Mucosa of gallbladder (tissue), 1 donor: ENCODE measurements at places on chromosomes 5 and 9.
A peak's percentile ranks its signal among the peaks of the same experiment; 100 is the strongest.

DNA sequence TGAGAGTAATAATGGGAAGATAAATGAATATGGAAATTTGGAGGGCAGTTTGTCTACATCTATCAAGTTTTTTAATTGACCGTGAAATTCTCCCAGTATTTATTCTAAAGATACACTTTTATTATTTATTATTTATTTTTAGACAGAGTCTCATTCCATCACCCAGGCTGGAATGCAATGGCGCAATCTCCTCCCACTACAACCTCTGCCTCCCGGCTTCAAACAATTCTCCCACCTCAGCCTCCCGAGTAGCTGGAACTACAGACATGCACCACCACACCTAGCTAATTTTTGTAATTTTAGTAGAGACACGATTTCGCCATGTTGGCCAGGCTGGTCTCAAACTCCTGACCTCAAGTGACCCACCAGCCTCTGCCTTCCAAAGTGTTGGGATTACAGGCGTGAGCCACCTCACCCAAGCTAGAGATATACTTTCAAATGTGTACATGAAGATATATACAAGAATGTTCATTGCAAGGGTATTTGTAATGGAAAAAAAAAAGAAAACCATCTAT is 97.7 kb upstream of the SLC12A2 start:
- no peak for DNase-seq

- no peak for DNase-seq
These were observed 540.0 kb downstream of the KCTD16 start for GRCh38 chr5:144710637-144711036.

DNA sequence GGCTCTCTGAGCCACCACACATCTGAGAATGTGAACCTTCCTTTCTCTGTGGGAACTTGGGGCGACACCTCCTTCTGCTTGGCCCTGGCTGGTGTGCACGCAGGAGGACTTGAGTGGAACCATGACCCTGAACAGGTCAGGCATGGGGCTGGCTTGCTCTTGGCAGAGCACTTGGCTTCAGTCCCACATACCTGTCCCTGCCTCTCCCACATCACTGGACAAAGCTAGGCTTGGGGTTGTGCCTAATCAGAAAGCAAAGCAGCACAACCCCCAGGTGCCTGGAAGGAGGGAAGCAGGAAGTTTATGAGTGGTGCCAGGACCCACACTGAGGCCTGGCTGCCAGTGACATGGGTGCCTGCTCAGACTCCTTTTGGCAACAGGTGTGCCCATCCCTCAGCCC is 13.2 kb downstream of the GADD45G start:
- DNase-seq: peak; percentile 82

- no peak for DNase-seq
These were observed 160.9 kb upstream of the SLC30A5 start for GRCh38 chr5:68932830-68933434.

- no peak for DNase-seq
These were observed 239.1 kb upstream of the NUDT12 start for GRCh38 chr5:103801681-103802080.

DNA sequence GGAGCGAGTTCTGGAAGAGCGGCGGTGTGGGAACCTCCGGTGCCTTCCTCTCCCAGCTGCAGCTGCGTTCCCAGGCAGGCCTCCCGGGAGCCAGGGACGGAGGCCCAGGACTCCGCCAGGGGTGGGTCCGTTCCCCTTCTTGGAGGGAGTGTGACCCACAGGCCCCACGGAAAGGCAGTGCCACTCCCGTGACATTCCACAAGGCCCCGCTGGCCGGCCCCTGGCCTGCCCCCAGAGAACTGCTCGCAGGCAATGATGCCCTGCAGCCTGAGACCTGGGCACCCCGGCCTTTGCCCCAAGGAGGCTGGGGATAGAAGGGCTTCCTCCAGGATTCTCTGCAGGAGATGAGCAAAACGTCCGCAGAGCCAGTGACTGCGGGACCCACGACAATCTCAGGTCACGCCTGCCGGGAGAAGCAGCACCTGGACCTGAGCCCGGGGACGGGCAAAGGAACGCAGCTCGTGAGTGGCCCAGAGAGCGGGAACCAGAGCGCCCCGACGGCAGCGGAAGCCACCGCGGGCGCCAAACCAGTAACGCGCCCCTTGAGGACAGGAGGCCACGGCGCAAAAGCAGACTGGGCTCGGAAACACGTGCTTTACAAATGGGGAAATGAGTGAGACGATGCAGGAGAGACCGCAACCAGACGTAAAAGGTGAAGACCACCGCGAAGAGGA is 9.3 kb downstream of the OBP2B start:
- peak; percentile 26 for DNase-seq

DNA sequence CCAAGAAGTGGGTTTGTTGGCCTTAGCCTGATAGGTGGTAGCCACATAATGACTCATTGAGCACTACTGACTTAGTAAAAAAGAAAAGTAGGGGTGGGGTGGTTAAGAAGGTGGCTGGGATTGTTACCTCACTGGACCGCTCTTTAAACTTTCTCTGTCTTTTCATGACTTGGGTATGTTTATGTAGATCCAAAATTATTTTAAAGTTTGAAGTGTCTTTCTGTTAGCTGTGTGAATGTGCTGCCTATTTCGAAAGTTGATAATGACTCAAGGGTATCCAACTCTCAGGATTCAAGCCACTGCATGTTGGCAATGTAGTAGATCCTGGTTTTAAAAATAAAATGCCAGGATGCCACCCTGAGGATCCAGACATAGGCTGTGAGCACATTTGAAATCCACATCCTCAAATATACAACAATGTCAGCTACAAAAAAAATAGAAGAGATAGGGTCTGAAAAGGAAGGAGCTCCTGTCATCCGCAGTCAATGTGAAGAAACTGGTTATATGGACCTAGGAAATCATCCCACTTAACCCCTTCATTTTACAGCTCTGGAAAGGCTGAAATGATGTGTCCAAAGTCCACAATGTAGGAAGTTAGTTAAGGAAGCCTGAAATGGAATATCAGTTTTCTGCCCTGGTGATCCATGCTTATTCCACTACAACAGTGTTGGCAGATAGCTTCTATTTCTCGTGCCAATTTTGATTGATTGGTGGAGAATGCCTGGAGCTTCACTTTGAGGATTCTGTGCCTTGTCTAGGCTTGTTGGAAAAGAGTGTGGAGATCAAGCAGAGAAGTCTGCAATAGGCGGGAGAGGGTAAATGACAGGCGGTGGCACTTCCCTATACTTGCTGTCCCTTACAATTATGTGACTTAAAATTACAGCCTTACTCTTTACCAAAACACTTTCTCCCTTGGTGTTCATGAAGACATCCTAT is 23.4 kb downstream of the ZNF462 start:
- no peak for DNase-seq

- DNase-seq: no peak
These were observed 910 bp downstream of the TDRD7 start for GRCh38 chr9:97412626-97413385.

DNA sequence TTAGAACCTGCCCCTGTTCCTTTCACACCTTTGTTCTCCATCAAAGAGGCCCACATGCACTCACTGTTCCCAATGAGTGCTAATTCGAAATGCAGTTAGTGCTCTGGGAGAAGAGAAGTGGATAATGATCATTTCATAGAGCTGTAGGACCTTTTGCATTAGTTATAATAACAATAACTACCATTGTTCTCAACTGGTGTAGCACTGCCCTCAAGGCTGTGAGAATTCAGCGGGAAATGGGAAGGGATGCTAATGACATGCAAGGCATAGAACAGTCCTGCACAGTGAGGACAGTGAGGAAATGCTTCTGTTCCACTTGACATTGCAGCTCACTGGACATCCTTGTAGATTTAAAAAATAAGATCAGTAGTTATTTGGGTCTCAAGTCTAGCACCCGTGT is 187.4 kb downstream of the FBXL7 start:
- DNase-seq: no peak

- DNase-seq: no peak
These were observed 7.7 kb downstream of the HNRNPK start for GRCh38 chr9:83972286-83972685.

DNA sequence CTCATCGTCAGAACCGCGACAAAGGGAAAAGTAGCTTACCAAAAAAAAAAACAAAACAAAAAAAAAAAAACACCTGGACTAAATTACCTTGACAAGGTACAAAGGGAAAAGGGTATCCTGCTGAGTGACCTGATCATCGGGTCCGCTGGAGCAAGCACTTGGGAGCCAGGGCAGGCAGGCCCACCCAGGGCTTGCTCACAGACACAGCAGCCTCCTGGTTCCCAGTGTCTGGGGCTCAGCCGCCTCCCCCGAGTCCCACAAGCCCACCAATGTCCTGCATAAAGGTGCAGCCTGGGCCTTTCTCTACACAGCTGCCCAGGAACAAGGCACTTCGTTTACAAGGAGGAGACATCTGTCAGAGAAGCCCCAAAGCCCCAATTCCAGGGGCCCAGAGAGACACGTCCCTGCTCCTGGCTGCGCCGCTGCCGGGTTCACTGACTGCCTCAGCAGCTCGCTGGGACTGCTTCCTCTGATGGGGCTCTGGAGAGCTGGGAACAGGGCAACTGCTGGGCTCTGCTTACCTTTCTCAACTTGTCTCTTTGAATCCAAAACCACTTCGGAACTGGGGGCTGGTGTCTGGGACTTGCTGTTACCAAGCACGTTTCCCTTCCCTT is 63.4 kb downstream of the GOLM1 start:
- no peak for DNase-seq

GRCh38 chr9:37963936-37964739 is 60.2 kb upstream of the SLC25A51 start:
- no peak for DNase-seq

GRCh38 chr9:89752154-89752553 is 147.3 kb downstream of the GADD45G start:
- no peak for DNase-seq

DNA sequence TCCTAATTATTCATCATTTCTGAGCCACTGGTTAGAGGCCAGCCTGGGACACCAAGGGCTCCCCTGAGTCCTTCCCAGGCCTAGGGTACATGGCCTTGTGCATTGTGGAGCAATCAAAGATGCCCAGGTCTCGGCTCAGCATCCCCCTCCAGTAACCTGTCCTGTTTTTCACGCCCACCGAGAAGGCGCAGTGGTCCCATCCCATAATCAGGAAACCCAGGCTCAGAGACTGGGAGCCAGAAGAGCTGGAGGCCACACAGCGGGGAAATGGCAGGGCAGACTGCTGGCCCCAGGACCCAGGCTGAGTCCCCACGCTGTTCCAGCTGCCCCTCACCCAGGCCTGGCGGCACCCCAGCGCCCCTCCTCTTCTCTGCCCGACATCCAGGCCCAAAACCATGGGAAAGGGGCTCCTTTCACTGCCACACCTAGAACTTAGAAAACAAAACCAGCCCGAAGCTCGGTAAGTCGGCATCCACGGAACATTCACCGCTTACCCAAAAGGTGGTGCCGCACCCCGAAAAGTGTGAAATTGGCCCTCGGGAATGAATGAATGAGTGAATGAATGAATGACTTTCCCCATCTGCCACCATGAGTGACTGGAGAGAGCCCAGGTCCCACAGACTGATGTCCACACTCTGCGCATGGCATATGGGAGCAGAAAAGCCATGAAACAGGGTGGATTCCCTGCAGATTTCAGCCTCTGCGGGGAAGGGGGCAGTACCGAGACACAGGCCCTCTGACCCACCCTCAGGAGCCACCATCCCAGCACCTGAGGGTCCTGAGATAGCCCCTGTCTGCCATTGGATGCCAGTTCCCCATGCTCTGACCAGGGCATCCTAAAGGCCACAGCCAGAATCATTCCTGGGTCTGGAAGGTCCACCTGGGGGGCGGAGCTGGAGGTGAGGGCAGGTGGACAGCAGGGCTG is 132.5 kb downstream of the OLFM1 start:
- DNase-seq: no peak

- no peak for DNase-seq
These were observed 733 bp downstream of the COL23A1 start for GRCh38 chr5:178589180-178590140.

DNA sequence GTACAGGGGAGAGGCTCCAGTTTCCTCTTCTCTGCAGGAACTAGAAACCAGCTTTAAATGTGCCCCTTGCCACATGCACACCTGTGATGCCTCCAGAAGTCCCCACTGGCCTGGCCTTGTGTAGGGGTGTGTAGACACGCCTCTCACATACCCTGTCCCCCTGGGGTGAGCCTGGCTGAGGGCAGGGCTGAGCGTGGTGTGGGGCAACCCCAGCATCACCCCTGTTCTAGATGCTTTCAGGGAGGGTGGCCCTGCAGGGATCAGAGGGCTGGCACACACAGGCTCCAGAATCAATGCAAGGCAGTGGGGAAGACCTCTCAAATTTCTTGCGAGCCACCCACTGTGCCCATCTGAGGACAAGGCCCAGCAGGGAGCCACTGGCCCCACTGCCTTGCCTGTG is 54.7 kb downstream of the NXNL2 start:
- no peak for DNase-seq

DNA sequence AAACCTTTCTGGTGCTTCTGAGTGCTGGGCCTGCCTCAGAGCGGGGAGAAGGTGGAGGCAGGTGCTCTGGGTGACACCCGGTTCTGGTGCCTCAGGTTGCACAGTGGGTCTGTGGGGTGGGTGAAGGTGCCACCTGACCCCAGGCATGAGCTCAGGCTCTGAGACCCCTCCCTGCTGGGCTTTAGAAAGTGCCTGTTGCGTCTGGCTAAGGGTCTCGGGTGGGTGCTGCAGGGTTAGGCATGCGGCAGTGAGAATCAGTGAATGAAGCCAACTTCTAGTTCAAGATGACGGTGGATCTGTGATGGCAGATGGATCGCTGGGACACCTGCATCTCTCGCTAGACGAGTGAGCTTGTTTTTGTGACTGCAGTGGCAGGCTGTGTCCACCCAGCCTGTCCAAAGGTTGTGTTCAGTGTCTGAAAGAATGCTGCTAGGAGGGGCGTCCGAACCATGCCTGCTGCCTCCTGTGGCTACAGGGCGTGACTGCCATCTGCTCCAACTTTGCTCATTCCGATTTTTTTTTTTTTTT is 5.0 kb downstream of the SQSTM1 start:
- DNase-seq: peak; percentile 68

GRCh38 chr9:108586471-108587139 is 269.2 kb downstream of the ACTL7B start:
- no peak for DNase-seq

DNA sequence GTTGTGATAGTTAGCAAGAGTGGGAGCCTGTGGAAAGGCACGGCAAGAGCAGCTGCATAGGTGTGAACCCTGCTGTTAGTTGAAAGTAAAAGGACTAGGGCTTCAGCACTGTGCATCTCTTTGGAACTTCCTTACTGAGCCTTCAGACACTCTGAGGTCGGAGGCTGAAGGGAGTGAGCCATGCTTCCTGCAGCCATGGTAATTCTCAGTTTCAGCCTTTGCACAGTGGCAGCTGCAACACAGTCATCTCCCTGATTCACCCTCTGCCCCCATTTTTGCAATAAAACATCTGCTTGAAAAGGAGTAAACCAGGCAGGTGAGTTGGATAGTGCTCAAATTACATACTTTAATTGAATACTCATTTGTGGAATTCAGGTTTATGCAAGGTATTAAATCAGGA is 6.5 kb upstream of the TLE4 start:
- DNase-seq: no peak

DNA sequence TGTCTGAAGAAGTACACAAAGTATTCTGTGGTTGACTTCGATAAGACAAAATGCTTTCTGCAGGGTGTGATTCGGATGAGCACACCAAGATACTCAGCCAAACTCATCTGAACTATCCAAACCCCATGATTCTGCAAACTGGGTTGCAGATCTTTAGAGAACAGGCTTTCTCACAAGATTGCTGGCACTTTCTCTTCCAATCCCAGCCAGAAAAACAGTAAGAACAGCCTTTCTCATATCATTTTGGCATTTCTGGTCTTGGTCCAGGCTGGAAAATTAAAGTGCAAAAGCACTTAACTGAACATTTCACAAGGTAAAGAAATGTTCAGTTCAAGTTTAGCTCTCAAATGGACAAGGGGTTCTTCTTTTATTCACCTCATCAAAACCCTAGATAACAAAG is 269.1 kb downstream of the NR2F1-AS1 start:
- DNase-seq: peak; percentile 25

- no peak for DNase-seq
These were observed 203.2 kb downstream of the GAPVD1 start for GRCh38 chr9:125464591-125465385.
